ENCODE measurements at places on chromosomes 13 and 19. TPM values are rescaled to one million over a fixed set of nuclear protein-coding genes. Genes with fewer than 3 reads are reported as not detected.

PROSER1 gene
- total RNA-seq = 7.8 TPM

GRCh38 chr19:23436318-23436717 is 41.0 kb upstream of the ZNF91 start:
- no peak for DNase-seq
- H3K36me3 ChIP-seq = no peaks in the 10 kb centered on the region
- no peak overlapping the region for H3K4me3 ChIP-seq
- H3K4me1 ChIP-seq = no peaks in the 10 kb centered on the region

TPT1 gene
- 2,150 TPM for total RNA-seq

- no peaks in the 10 kb centered on the region for H3K36me3 ChIP-seq
- no peak overlapping the region for H3K27ac ChIP-seq
- DNase-seq = no peak
- no peaks in the 10 kb centered on the region for H3K27me3 ChIP-seq
Measured at GRCh38 chr13:72932250-72932649, 126.6 kb upstream of the KLF5 start.

DNA sequence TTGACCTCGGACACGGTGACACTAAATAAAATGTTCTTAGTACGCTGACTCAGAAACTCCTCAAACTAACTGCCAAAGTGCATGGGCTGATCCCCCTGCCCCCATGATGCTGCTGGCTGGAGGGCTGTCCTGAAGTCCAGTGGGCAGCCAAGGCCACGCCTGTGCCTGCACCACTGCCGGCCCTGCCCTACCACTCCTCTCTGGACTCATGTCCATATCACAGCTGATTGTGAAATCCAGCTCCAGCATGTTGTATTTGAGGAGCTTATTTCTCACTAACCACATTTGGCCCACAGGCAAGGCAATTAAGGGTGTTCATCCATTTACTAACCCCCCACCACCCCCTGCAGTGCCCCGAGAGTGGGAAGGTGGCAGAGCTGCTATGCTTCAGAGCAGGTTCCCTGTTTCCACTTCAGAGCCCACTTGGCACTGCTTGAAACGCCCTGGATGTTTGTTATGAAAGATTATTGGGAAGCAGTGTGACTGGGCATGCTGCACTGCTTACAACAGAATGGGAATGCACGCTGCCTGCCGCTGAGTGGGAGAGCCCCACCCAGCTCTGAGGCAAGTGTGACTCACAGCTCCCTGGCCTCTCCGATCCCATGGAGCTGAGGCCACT is 114.0 kb downstream of the UQCRFS1 start:
- H3K27ac ChIP-seq = peak overlapping the region; percentile 51
- H3K36me3 ChIP-seq = no peaks in the 10 kb centered on the region
- DNase-seq = peak; percentile 87
- no peaks in the 10 kb centered on the region for H3K4me1 ChIP-seq
- no peaks in the 10 kb centered on the region for H3K27me3 ChIP-seq

All from right atrium auricular region (tissue), 2 donors.